Stimulated activated CD4-positive, alpha-beta T cell treated with anti-CD3 and anti-CD28 coated beads, TNF-alpha, amount 100 ng/mL, for 4 hours (primary cell): ENCODE measurements at places on chromosomes 1 and 21.

DNA sequence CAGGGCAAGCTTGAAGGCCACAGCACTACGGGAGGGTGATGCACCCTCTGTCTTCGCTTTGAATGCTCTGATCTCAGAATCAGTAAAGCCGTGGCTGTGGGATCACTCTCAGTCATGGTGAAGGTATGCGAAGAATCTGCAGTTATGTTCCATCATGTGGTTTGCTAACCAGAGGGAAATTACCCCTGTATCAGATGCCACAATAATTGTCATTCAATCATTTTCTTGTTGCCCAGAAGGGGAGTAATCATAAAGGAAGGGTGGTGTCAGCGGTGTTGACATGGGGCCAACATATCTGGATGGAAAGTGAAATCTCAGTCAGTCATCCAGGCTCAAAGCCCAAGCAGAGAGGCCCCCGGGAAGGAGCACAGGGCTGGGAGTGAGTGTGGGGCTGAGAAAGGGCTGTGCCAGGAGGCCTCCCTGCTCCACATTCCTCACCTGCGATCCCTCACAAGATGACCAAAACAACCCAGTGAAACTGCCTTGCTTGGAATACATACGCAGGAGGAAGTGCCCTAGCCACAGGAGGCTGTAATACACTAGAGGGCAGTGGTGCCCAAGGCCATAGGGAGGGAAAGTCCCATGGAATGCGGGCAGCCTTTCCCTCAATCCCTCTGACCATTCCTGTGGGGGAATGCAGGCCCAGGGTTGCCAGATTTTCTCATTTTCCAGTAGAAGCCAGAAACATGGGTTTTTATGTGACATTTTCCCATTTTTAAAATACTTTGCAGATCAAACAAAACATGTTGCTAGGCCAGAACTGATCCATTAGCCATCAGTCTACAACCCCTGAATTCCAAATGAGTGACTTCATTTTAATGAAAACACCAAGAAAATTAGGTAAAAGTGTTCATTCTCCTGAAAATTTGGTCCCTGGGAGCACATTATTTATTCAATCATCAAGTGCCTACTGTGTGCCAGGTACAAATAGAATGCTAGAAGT is 95.7 kb upstream of the VANGL1 start:
- no peak for DNase-seq

DNA sequence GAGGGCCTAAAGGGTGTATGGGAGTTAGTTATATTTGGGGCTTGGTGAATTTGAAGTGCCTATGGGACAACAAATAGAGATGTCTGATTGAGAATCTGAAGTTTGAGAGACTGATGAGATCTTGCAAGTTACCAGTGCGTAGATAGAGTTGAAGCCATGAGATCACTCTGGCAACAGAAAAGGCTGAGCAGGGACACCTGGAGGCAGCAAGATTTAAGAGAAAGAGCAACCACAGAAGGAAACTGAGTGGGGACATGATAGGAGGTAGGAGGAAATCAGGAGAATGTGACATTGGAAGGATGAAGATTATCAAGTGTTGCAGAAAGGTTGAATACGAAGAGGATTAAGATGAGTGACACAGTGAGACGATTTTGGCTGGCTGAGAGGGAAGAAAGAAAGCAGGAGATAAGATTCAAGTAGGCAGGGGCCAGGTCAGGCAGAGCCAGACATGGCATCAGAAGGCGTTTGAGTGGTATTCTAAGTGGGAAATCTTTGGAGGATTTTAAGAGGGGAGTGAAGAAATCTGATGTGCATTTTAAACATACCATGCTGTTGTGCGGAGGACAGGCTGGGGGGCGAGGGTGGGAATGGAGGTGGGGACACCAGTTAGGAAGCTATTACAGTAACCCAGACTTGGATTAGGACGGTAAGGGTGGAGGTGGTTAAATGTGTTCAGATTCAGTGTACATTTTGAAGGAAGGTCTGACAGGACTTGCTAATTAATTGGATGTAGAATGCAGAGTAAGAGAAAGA is 3.0 kb upstream of the MPL start:
- DNase-seq: no peak

DNA sequence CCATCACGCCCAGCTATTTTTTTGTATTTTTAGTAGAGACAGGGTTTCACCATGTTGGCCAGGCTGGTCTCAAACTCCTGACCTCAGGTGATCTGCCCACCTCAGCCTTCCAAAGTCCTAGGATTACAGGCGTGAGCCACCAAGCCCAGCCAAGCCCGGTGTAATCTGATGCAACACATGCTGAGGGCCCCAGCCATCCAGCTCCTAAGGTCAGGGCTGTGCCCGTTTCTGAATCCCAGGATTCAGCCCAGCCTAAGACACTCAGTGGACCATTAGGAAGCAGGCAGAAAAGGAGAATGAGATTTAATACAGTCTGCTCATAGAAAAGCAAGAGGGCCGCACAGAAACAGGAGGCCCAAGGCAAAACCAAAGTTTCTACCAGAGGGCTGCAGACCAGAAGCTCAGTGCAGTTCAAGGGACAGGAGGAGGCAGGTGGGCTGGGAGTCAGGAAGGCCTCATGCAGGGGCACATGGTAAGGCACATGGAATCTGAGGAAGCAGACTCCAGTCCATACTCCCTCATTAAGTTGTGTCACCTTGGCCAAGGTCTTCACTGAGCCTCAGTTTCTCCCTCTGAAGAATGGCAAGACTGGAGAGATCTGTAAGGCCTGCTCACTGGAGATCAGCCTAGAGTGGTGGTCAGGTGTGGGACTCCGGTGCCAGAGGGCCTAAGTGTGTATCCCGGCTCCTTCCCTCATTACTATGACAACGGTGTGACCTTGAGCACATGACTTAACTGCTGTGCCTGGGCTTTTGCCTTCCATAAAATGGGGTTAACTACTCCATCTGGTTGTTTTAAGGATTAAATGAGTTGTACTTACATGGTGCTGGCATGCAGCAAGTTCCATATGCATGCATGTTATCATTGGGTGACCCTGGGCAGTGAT is 2.4 kb upstream of the ADAM15 start:
- DNase-seq: no peak

DNA sequence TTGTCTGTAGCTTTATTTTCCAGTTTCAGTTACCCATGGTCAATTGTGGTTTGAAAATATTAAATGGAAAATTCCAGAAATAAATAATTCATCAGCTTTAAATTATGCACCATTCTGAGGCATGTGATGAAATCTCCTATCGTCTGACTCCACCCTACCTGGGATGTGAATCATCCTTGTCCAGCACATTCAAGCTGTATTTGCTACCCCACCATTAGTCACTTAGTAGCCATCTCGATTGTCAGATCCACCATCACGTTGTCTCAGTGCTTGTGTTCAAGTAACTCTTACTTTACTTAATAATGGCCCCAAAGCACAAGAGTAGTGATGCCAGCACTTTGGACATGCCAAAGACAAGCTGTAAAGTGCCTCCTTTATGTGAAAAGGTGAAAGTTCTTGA is 4.0 kb downstream of the STPG1 start:
- no peak for DNase-seq

- DNase-seq: no peak
Measured at GRCh38 chr1:36149973-36150295, 648 bp upstream of the TRAPPC3 start.

DNA sequence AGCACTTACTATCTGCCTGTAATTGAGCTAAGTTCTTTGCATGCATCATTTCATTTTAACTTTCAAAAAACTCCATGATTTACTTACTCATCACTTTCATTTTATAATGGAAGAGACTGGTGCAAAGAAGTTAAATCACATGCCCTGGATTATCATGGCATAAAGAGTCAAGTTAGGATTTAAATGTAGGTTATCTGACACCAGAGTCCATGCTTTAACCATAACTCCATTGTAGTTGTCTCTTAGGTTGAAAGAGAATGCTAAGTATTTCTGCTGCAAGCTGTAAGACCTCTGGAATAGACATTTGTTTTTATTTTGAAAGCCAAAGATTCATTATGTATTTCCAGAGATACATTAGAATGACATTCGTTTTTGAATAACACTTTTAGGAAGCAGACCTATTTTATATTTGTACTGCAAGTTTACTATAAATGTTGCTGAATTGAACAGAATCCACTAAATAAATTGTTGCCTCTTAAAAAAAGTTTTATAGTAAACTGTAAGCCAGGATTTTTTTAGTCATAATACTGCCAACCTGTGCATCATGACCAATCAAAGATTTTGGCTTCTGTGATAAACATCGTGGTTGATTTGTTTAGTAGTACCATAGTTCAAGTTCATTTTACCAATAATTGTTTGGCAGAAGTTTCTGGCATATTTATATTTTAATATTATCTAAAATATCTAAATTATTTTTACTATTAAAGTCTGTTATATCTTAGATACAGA is 26.1 kb downstream of the CFH start:
- DNase-seq: no peak

- DNase-seq: no peak
Measured at GRCh38 chr21:36988536-36988935, 18.0 kb upstream of the RIPPLY3 start.

GRCh38 chr1:91691525-91691924 is 190.9 kb downstream of the CDC7 start:
- no peak for DNase-seq

- no peak for DNase-seq
Measured at GRCh38 chr1:1938613-1939295, 19.7 kb upstream of the TMEM52 start.

DNA sequence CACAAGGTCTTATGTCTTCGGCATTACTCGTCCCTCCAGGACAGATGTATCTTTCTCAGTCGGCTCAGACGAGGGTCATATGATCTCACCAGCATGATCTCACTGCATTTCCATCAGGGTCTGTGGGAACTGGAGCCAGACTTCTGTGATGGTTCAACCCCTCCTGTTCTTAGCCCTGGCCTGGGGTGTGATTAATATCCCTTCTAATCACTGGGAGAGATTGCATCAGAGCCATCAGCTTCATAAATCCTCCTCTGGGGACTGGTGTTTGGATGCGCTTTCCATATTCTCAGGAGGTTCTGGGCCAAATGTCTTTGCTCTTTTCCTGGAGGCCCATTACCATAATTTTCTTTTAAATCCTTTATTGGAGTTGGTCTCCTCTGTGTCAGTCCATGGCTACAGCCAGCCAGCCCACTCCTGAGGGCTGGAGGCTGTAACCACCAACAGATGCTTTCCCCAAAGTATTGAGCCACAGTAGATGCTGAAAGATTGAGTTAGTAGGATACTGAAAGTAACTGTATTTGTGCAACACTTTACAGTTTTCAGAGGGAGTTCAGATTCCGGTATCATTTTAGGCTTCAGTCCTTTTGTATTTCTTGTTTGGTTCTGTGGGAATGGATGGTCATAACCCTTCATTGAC is 20.0 kb downstream of the CACNA1E start:
- DNase-seq: no peak

- no peak for DNase-seq
Measured at GRCh38 chr1:178172939-178173338, 79.0 kb downstream of the RASAL2 start.

- no peak for DNase-seq
Measured at GRCh38 chr1:28917757-28918118, 3.4 kb downstream of the EPB41 start.

GRCh38 chr1:44305962-44306422 is 49.1 kb downstream of the ERI3 start:
- DNase-seq: no peak

GRCh38 chr21:42626171-42626570 is 27.2 kb upstream of the PDE9A start:
- DNase-seq: no peak

- DNase-seq: no peak
Measured at GRCh38 chr1:240337781-240338180, 246.1 kb downstream of the FMN2 start.

DNA sequence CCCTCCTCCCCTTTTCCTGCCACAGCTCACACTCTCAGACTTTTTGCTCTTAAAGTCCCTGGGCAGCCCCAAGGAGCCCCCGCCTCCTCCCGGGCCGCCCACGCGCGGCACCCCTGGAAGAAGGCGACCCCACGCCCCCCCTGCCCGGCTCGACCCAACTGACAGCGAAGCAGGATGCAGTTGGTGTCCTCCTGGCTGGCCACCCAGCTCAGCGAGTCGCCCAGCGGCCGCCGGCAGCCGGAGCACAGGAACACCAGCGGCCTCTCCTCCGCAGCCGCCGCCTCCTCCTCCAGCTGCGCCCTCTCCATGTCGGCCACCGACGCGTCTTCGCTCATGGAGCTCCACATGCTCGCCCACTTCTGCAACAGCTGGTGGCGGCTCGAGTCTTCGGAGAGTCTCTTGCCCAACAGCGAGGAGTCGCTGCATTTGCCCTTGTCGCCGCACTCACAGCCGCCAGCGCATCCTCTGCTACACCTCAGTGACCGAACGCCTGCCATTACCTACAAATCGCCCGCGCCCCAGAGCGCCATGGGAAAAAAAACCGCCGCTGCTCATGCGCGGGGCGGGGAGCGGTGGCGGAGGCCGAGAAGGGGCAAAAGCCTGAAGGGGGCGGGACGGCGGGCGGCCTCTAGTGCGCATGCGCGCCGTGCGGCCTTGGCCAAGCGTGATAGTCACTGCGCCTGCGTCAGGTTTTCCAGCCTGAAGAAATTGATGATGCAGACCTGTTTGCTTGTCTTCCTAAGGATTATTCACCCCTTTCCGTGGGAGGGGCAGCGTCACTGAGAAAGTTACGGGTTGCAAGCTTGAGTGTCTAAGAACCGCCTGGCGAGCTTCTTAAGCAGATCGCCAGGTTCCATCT is at the start of gene MIS18A:
Gene MIS18A (minus strand): TSS at position 532 of the 859 bp plus-strand sequence. CDS start 35 bp downstream, at position 497.
- DNase-seq: peak; percentile 98

DNA sequence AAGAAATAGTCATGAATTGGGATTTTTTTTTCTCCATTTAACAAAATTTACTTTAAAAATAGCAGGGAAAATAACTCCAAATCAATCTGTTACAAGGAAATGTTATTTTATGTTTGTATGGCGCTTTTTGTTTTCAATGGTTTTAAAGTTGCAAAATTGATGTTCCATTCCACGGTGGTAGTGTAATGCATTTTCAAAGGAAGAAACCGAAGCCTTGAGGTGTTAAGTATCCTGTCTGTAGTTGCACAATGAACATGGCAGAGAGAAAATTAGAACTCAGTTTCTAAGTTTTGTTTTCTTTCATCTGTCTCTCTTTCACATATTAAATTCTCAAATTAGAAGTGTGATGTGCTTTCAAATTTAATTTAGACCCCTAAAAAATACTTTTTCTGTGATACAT is 841.8 kb downstream of the USP25 start:
- no peak for DNase-seq

DNA sequence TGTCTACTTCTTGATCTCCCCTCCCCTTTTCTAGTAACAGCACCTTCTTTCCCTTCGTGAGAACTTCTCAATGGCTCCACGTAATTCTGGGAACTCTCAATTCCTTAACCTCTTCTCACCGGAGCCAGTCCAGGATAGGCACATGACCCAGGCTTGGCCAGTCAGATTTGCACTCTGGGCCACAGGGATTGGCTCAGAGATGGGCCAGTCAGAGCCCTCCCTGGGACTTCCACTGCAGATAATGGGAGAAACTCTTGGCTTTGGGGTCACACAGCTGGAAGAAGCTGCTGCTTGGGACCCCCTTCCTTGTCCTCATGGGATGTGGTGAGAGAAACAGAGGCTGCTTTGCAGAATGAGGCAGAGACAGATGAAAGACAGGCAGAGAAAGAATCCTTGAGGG is 302.3 kb downstream of the PTPRU start:
- no peak for DNase-seq

GRCh38 chr1:50971748-50972305 is 1.8 kb downstream of the CDKN2C start:
- no peak for DNase-seq
